Mesothelial cell of epicardium (in vitro differentiated cells): ENCODE measurements at places on chromosomes 16 and 17. TPM values are rescaled to one million over a fixed set of nuclear protein-coding genes. Genes with fewer than 3 reads are reported as not detected.

DNA sequence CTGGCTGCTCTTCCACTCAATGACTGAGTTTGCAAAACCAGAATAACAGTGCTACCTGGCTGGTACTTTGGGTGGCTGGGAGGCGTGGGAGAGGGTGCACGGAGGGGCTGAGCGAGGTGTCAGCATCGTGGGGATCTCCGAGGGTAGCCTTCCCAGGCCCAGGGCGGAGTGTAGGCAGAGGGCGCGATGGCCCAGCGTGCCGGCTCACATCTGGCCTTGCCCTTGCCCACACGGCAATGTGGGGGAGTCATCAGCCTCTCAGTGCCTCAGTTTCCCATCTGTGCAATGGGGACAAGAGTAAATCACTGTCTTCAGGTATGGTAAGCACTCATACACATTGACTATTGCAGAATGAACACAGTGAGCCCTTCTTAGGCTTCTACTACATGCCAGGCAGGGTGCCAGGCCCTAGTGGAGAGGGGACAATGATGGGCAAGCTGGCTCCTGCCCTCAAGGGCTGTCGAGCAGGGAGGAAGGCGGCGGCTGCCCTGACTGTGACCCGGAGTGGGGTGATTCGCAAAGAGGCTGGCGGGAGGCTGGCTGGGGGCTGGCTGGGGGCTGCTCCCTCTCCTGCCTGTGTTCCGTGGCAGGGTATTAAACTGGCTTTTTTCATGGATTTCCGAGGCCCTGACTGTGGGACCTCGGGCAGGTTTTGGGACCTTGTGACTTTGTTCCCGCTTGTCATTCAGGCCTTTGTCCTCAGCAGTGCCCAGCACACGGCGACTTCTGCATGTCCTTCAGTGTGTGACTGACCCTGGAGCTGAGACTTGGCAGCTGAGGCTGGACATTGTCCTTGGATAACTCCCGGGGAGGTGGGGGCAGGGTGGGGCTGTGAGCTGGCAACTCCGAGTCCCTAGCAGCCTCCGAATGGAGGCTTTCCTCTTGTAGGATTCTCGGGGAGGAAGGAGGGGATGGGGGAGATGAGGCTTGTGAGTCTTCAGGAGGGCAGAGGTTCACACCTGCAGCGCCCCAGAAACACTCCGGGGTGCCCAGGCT lies 243.1 kb downstream of the SEC14L1 start:
- DNase-seq: no peak

KRT33B gene
- total RNA-seq: not detected in 3 replicates

DNA sequence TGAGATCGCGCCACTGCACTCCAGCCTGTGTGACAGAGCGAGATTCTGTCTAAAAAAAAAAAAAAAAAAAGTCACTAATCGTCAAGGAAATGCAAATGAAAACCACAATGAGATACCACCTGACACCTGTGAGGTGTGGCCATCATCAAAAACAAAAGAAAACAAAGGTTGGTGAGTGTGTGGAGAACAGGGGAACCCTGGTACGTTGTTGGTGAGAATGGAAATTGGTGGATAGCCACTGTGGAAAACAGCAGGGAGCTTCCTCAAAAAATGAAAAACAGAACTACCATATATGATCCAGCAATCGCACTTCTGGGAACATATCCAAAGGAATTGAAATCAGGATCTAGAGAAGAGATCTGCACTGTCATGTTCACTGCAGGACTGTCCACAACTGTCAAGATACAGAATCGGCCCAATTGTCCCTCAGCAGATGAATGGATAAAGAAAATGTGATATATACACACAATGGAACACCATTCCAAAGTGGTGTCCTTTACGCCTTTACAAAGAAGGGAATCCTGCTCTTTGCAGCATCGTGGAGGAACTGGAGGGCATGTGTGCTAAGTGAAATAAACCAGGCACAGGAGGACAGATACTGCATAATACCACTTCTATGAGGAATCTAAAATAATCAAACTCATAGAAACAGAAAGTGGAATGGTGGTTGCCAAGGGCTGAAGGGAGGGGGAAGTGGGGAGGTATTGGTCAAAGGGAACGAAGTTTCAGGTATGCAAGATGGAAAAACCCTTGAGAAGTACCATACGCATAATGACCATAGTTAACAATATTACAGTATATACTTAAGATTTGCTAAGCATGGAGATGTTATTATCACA lies 63.5 kb upstream of the PLCG2 start:
- no peak for DNase-seq

DNA sequence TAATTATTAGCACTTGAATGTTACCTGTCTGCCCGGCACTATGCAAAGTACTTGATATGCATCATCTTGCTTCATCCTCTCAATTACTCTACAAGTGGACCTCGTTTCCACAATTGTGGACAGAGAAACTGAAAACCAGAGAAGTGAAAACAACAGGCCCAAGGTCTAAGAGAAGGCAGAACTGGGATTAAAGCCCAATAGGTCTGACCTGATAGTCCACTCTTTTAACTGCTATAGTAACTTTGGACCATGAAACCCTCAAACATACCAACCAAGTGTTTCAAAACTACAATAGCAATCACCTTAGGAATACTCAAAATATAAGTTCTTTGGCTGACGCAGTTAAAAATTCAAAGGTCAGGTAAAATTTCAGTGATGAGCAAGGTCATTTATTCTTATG lies 7.3 kb downstream of the STAT3 start:
- DNase-seq: no peak

- DNase-seq: no peak
These were observed 165.6 kb downstream of the SNX29 start for GRCh38 chr16:12142157-12142556.

- DNase-seq: no peak
These were observed 468.2 kb downstream of the XYLT1 start for GRCh38 chr16:17002565-17002964.

GRCh38 chr17:57956291-57957119 lies 1.3 kb upstream of the CUEDC1 start:
- DNase-seq: no peak

DNA sequence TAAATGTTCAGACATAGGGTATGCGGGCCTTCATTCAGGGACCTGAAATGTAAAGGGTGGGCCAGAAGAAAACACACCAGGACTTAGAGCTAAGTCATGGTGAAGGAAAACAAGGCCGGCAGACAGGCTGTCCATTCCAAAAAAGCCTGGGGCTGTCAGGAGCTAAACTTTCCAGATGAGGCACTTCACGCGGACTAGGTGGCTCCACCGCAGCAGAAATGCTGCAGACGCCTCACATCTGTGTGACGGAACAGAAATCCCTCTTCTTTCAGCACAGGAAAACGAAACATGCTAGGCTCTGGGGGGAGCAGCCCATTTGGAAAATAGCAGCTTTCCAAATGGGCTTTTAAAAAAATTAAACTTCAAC lies 88.7 kb downstream of the HS3ST3A1 start:
- DNase-seq: no peak

DNA sequence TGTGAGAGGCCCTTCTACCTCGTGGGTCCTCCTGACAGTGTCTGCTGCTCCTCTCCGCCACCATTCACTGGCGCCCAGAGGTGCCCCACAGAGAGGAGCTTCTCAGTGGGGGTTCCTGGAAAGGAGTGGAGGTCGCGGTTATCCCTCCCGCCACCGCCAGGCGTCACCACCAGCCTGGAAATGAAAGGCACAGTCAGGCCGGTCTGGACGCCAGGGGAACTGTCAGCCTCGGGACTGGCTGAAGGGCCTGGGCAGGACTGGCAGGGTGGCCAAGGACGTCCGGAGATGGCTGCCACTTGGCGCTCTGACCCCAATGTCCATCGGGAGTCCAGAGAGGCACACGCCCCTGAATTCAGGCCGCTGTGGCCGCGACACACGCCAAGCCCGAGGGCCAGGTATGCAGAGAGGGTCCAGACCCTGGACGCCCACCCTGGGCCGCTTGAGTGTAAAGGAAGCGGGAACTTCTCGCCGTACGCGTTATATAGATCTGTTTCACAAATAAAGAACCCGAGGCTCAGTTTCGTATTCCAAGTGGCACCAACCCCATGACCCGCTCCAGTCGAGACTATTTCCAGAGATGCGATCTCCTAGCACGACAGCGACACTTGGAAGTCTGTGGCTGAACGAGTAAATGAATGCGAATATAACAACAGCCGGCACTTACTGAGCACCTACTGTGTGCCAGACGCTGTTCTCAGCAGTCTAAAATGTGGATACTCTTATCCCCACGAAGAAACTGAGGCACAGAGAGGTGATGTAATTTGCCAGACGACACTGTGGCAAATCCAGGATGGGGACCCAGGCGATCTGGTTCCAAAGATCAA lies 7.6 kb upstream of the NXPH3 start:
- peak; percentile 77 for DNase-seq

GRCh38 chr16:57892447-57893096 lies 78.4 kb downstream of the CNGB1 start:
- no peak for DNase-seq

DNA sequence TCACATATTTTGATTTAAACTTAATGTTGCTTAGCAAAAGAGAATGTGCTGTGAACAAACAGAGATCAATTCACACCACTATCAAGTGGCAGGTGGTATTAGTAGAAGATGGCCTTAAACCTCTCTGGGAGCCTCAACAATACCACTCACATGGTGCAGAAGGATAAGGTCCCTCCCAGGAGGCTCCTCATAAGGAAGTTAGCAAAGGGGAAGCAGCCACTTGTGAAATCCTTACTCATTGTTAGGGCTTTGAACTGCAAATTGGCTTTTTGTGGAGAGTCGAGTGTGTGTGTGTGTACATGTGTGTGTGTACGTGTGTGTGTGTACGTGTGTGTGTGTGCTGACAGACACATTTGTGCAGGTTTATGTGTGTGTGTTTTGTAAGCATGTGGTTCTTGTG lies 48.9 kb upstream of the ASIC2 start:
- DNase-seq: no peak

- DNase-seq: no peak
These were observed 67.6 kb downstream of the ASIC2 start for GRCh38 chr17:33225509-33225908.

GRCh38 chr17:48633266-48633677 lies 7.1 kb upstream of the HOXB9 start:
- DNase-seq: no peak

GRCh38 chr16:23842137-23842600 lies 6.4 kb downstream of the PRKCB start:
- no peak for DNase-seq

FN3K gene
- total RNA-seq: 31.9 to 33.3 TPM (median 33.0 TPM) in 3 replicates

- DNase-seq: no peak
These were observed 13.6 kb downstream of the MRM1 start for GRCh38 chr17:36614933-36615332.

- DNase-seq: no peak
These were observed 94.0 kb downstream of the SKAP1 start for GRCh38 chr17:48335858-48336500.

DNA sequence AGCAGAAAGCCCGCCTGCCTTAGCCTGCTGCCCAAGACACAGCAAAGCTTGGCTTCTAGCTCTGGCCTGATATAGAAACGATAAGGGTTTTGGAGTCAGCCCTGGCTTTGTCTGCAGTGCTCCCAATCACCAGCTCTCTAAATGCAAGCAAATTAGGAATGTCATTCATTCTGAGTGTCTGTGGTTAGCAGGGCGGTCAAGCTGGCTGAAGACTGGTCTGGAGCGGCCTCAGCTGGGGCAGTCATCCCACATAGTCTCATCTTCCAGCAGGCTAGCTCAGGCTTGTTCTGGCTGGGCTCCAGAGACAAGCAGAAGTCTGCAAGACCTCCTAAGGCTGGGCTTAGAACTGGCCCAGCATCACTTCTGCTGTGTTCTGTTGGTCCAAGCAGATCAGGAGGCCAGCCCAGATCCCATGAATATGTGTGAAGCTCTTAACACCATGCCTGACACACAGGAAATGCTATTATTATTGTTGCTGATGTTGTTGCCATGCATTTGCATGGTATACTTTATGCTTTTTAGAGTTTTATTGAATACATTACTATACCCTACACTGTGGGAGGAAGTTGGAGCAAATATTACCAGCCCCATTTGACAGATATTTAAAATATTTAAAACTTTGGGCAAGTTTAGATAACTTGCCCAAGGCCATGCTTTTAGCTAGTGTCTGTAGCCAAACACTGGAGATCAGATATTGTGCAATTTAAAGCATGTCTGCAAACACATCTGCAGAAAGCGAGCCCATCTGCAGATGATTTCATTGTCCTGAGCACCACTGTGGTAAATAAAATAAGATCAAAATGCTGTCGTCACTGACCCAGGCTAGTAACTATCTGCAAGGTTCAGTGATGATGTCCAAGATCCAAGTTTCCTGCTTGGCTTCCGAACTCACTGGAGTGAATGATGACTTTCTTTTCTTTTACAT lies 24.8 kb downstream of the TMC7 start:
- DNase-seq: no peak

DNA sequence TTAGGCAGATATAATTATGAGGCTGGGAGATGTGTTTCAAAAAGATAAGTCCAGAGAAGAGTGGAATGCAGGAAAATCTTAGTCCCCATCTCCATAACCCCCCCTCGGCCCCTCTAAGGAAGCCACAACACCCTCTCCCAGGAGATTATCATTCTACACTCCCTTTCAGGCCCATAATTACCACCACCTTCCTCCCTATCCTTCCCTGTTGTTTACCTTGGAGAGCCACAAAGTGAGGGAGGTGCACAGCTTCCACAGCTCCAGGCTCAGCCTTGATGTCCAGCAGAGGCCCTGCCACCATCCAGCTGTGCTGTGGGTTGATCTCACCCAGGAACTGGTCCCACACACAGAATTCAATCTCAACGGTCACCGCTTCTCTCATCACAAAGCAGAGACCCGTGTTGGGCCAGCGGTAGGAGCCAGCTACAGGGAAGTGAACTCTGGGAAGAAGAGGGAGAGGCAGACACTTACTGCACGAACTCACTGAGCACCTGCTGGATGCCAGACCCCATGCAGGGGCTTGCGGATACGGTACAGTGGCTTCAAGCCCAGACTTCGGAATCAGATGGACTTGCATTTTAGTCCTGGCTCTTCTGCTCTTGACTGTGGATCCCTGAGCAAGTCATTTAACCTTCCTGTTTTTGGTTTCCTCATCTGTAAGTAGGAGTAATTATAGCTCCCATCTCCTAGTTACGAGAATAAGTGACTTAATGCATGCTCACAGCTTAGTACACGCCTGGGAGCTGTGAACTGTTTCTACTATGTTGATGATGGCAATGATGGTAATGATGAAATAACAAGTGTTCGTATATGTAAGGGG lies 44.1 kb downstream of the MIS12 start:
- no peak for DNase-seq

DNA sequence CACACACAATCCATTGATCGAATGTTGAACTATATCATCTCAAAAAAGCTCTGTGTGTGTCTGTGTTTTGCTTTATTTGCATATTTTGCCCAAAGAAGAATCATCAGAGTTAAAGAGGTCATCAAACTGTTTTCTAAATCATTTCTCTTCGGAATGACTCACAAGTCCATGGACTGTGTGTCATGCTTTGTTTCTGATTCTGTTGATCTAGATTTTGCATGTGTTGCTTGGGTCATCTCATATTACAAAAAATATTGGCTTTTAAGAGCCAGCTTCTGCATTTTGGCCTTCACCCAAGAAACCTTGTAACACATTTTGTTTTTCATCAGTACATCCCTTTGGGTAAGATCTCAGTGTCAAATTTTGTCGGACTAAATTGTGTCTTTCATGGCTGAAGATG lies 471.2 kb upstream of the HSBP1 start:
- DNase-seq: no peak

DNA sequence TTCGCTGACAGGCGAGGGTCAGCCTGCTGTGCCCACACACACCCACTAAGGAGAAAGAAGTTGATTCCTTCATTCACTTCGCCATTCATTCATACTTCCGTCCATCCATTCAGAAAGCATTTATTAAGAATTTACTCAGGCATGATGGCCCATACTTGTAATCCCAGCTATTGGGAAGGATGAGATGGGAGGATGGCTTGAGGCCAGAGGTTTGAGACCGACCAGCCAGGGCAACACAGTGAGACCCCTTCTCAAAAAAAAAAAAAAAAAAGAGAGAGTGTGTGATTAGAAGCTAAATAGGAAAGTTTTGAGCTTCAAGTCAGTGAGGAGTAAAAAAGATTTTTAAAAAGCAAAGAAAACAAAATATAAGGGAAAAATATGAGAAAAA lies 8.7 kb downstream of the CES2 start:
- no peak for DNase-seq

LYRM9 gene
- total RNA-seq: 24.3 to 26.6 TPM (median 24.4 TPM) in 3 replicates
